Putamen (tissue), 1 donor: ENCODE measurements at places on chromosomes 7 and 10.

DNA sequence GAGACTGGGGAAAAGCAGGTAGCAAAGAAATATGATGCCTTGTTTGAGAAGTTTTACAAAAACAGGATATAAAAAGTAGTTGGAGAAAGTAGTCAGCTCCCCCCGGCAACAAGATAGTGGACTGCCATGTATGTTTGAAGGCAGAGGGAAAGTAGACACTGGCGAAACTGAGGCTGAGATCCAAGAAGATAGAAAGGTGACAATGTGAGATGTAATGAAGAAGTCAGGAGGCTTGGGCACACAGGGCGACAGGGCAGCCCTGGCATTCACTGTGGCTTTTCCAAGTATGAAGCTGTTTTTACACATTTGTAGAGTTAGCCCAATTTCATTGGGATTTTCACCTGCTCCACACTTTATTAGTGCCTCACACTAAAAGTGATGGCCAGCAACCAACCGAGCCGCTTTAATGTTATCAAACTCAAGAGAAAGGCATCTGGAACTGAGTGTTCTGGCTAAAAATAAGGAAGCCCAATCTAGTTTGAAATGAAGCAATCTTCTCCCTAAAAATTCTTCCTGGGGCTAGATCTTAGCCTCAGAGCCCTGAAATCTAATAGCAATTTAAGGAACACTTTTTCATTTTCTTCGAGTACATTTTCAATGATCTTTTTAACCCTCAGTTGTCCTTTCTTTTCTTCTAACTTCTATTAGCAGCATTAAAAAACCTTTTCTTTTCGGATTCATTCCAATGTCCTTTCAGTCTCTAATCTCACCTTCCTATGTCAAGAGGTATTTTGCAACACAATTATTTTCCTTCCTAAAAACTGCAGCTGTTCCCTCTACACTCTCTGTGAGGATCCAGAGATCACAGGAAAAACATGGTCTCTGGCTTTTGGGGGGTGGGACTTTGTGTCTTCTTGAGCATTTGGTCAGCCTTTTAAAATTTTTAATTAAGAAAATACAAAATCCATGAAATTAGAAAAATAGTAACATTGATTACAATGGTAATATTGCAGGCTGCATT is 108.0 kb downstream of the RNLS start:
- no peak for DNase-seq

- no peak for DNase-seq
Observed at GRCh38 chr10:77586719-77587415, 50.7 kb downstream of the KCNMA1 start.

DNA sequence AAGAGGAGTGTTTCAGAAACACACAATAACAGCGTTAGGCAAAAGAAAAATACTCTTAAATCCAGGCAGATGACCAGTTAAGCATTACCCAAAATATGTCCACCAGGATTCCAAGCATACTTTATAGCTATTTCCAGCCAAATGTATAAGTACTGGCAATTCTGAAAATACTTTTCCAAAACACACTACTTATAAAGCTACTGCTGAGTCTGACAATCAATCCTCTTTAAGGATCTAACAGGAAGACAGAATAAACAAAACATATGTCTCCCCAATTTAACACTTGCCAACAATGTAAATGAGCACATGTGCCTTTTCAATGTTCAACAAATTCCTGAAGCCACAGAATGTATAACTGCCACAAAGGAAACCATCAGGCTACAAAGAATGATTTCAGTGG is 370.9 kb downstream of the SORCS1 start:
- DNase-seq = no peak

- no peak for DNase-seq
Observed at GRCh38 chr10:27997865-27998177, 1.1 kb downstream of the ODAD2 start.

DNA sequence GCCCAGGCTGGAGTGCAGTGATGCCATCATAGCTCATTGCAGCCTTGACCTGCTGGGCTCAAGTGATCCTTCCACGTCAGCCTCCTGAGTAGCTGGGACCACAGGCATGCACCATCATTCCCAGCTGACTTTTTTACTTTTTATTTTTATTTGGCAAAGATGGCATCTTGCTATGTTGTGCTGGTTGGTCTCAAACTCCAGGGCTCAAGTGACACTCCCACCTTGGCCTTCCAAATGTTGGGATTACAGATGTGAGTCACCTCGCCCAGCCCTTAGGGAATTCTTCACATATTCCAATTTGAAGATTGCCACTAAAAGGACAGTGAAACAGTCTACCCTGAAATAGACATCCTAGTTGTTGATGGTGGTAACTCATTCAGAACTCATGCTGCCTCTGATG is 27.7 kb downstream of the SUGCT start:
- DNase-seq = no peak

GRCh38 chr7:123440101-123440548 is 94.3 kb downstream of the IQUB start:
- DNase-seq = no peak

- no peak for DNase-seq
Observed at GRCh38 chr10:89639326-89639725, 5.7 kb downstream of the PANK1 start.
